ENCODE measurements at places on chromosomes 11 and 22.

DNA sequence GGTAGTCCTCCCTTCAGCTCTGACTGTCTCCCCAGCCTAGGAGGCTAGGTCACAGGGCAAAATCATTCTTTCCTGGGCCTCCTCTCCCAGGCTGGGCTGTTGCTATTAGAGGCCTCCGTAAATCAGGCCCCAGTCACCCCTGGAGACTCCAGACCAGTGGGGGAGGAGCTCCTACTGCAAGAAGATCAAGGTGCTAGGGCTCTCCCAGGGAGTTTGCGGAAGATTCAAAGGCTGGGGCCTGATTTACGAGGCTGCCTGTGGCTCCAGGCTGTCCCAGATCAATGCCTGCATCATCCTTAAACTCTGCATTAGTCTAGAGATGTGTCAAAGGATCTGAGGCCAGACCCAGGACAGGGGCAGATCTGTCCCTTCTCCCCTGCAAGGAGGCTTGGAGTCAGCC, 346.2 kb downstream of the TENM4 start:
- no peak for DNase-seq
- H3K36me3 ChIP-seq, result no peaks in the 10 kb centered on the region
- H3K27ac ChIP-seq, result no peak overlapping the region
- no peak overlapping the region for H3K4me3 ChIP-seq

DNA sequence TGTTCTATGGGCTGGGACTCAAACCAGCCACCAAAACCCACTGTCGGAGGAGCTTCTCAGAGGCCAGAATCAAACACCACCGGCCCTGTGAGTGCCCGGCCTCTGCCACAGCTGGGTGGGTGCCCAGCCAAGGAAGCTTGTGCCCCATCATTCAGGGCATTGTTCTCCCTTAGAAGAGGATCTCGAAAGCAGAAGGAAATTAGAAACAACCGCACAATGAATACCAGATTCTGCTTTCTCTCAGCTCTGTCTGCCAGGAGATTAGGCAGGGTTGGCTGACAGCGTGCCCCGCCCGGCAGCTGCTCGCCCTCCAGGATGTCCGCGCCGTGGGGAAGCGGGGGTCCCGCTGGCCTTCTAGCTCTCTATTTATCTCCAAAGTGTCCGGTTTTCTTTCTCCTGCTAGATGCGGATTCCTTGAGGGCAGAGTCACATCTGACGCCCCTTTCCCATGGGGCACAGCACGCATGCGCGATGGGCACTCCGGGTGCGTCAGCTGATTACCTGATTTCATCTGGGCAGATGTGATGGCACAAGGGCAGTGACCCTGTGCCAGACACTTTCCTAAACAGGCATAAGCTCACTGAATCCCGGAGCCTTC, 25.5 kb downstream of the SCGB1A1 start:
- H3K36me3 ChIP-seq, result no peaks in the 10 kb centered on the region
- H3K4me1 ChIP-seq, result peaks cover 17% of the 10 kb centered on the region
- H3K27ac ChIP-seq, result peak overlapping the region; percentile 9
- no peaks in the 10 kb centered on the region for H3K27me3 ChIP-seq
- H3K4me3 ChIP-seq, result peak overlapping the region; percentile 18
- no peak for DNase-seq

DNA sequence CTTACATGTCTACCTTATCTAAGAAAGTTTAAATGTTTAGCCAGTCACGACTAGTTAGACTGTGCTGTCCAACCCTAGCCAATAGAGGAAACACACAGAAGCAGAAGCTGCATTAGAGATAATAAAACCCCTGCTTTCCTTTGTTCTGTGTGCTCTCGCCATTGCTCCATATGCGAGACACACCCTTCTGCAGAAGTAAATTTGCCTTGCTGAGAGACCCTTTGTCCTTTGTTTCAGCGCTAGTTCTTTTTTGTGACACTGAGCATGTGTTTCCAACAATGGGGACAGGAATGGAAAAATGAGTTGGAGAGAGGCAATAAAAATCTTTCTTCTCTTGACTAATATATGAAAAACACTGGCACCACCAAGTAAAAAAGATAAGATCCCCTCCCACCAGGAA, 18.1 kb upstream of the MS4A4E start:
- H3K4me1 ChIP-seq, result no peaks in the 10 kb centered on the region
- no peak for DNase-seq
- no peaks in the 10 kb centered on the region for H3K27me3 ChIP-seq
- no peaks in the 10 kb centered on the region for H3K36me3 ChIP-seq
- no peak overlapping the region for H3K27ac ChIP-seq

GRCh38 chr11:104432526-104432925, 268.6 kb upstream of the PDGFD start:
- H3K4me3 ChIP-seq, result no peak overlapping the region
- H3K4me1 ChIP-seq, result no peaks in the 10 kb centered on the region
- H3K27ac ChIP-seq, result no peak overlapping the region
- DNase-seq, result no peak

DNA sequence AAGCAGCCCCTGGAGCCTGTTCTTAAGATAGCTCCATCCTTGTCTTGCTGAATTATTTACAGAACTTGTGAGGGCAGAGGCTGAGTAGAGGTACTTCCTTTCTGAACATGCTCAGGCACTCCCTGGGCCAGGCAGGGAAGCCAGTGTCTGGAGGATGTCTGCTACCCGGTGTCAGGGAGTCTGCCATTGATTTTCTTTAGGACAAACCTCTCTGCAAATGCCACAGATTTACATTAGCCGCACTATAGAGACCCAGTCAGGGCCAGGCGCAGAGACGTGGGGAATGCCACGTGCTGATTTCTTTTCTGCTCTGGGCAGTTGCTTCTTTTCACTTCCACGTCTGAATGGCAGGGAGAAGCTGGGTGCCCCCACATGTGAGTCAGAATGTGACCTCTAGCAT, 585.5 kb downstream of the NTM start:
- H3K36me3 ChIP-seq, result no peaks in the 10 kb centered on the region
- no peaks in the 10 kb centered on the region for H3K4me1 ChIP-seq
- no peak overlapping the region for H3K4me3 ChIP-seq
- DNase-seq, result no peak

DNA sequence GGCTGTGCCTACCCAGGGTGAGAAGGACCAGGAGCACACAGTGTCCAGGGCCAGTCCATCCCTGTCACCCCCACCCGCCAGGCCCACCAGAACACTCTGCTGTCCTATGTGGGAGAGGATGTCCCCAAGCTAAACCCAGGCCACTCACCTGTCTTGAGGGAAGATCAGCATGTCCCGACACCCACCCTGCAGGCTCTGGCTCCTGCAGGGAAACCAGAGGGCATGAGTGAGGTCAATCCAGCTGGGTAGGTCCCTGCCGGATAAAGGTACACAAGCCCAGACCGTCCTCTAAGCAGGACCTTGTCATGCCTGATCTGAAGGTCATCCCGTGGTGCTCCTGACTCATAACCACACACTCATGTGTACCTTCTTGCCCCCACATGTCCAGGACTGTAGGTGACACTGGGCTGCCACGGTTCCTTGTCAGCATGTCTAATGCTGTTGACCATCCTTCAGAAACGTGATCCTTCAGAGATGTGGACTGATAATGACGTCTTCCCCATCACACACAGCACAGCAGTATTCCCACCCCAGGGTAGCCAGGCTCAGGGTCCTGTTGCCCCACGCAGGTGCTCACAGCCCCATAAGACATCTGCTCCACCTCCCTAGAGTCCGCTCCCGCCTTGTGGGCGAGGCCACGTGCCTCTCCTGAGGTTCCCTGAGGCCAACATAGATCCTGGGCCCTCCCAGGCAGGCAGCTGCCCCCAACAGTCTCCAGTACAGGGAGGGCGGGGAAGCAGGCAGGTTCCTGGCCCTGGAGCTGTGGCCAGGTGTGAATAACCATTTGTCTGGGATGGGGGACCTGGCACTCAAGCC, 6.1 kb downstream of the ARVCF start:
- no peak overlapping the region for H3K4me3 ChIP-seq
- no peaks in the 10 kb centered on the region for H3K4me1 ChIP-seq
- H3K27me3 ChIP-seq, result no peaks in the 10 kb centered on the region
- H3K27ac ChIP-seq, result peak overlapping the region; percentile 19
- DNase-seq, result no peak
- no peaks in the 10 kb centered on the region for H3K36me3 ChIP-seq

GRCh38 chr22:40345271-40345670, 1.0 kb upstream of the ADSL start:
- H3K27me3 ChIP-seq, result no peaks in the 10 kb centered on the region
- no peak overlapping the region for H3K27ac ChIP-seq
- no peaks in the 10 kb centered on the region for H3K36me3 ChIP-seq
- no peak for DNase-seq
- peaks cover 9% of the 10 kb centered on the region for H3K4me1 ChIP-seq
- H3K4me3 ChIP-seq, result peak overlapping the region; percentile 76

GRCh38 chr11:76911415-76911808, 50.7 kb downstream of the ACER3 start:
- H3K27me3 ChIP-seq, result no peaks in the 10 kb centered on the region
- H3K4me1 ChIP-seq, result peaks cover under 1% of the 10 kb centered on the region
- DNase-seq, result no peak
- H3K4me3 ChIP-seq, result no peak overlapping the region
- H3K36me3 ChIP-seq, result no peaks in the 10 kb centered on the region

DNA sequence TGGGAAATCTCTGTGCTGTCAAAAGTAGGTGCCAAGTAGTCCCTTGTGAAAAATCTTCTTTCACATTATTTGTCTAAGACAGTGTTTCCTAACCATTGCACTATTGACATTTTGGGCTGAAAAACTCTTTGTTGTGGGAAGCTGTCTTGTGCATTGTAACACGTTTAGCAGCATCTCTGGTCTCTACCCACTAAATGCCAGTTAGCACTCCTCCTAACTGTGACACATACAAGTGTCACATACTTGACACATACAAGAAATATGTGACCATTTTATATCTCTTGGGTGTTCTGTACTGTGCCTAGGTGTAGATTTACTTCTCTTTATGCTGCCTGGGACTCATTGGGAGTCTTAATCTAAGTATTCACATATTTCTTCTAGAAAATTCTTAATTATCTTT, 57.8 kb downstream of the NXPE1 start:
- H3K4me3 ChIP-seq, result no peak overlapping the region
- H3K4me1 ChIP-seq, result no peaks in the 10 kb centered on the region
- H3K27ac ChIP-seq, result no peak overlapping the region
- no peaks in the 10 kb centered on the region for H3K36me3 ChIP-seq
